ENCODE measurements at places on chromosomes 12 and 14.

- DNase-seq = no peak
Measured at GRCh38 chr12:72307229-72307628, 35.1 kb downstream of the TRHDE start.

DNA sequence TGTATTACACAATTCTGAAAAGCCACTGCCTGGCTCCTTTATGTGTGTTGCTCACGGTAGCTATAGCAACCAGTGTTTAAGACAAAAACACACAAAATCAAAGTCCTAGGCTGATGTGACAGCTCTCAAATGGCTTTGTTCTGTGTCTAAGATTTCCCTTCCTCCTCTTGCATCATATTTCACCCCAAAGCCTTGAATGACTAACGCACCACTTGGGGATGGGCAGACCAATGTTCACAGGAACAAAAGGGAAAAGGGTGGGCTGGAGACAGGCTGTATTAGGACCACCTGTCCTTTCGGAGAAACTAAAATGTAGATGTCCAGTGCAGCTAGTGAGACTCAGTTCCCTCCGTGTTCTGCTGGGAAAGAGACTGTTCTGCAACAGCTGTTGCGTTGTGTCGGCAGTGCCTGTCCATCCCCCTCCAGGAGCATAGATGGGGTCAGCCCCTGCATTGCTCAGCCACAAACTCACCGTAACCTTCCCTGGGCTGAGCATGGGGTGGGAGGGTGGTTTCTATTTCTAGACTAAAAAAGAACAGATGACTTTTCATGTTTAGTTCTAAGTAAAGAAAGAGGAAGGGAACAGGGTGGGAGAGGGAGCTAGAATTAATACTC lies 26.8 kb upstream of the DAAM1 start:
- no peak for DNase-seq

GRCh38 chr12:53453953-53454640 lies 2.2 kb downstream of the PCBP2 start:
- DNase-seq = no peak

- peak; percentile 93 for DNase-seq
Measured at GRCh38 chr12:27711317-27711682, 668 bp downstream of the MRPS35 start.
